Brain pericyte (primary cell): ENCODE measurements at places on chromosomes 16 and 17.

- no peak for DNase-seq
Observed at GRCh38 chr17:8791248-8791909, 7.8 kb downstream of the MFSD6L start.

- no peak for DNase-seq
Observed at GRCh38 chr16:50213939-50214519, 52.3 kb upstream of the ADCY7 start.

GRCh38 chr17:81551458-81552243, 502 bp downstream of the FAAP100 start:
- no peak for DNase-seq

GRCh38 chr17:30368912-30369720, 9.6 kb upstream of the CPD start:
- no peak for DNase-seq

DNA sequence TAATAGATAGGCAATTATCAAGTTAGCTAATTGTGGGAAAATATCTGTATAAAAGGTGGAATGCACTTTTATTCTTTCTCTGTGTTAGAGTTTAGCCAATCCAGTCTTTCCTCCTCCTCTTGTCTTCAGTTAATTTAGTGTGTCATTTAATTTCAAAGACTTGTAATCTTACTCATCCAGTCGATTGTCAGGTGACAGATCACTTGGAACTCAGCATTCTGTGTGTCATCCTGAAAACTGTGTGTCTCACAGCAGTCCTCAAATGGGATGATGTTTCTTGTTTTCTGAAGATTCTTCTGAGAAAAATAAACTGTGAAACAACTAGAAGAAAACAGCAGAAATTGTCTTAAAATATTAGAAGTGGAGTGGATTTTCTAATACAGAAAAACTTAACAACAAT, 290 bp upstream of the KRTAP4-1 start:
- DNase-seq = no peak
